HTR-8/SVneo (cell line): ENCODE measurements at places on chromosomes 7 and 10.

GRCh38 chr10:132229096-132229495 is 42.3 kb downstream of the DPYSL4 start:
- no peak for DNase-seq

DNA sequence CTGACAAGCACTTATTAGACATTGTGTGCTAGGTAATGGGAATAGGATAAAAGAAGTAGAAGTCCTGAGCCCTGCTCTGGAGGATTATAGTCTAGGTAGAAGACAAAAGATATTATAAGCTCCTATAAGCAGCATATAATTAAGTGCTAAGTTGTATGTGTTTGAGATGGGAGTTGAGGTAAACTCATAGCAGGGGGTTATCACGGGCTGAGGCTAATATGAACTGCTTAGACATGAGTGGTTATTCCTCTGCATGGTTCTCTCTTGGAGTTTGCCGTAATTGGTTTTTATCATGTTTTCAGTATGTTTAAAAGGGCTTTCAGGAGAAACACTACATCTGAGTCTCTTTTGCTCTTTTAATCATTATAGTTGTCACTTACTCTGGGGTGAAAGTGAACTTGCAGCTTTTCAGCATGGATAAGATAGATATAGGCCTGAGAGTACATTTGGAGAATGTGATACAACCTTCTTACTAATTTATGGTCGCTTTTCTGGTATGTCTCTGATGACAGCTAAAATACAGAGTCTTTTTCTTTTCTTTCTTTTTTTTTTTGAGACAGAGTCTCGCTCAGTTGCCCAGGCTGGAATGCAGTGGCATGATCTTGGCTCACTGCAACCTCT is 39.0 kb downstream of the SMNDC1 start:
- DNase-seq = no peak

DNA sequence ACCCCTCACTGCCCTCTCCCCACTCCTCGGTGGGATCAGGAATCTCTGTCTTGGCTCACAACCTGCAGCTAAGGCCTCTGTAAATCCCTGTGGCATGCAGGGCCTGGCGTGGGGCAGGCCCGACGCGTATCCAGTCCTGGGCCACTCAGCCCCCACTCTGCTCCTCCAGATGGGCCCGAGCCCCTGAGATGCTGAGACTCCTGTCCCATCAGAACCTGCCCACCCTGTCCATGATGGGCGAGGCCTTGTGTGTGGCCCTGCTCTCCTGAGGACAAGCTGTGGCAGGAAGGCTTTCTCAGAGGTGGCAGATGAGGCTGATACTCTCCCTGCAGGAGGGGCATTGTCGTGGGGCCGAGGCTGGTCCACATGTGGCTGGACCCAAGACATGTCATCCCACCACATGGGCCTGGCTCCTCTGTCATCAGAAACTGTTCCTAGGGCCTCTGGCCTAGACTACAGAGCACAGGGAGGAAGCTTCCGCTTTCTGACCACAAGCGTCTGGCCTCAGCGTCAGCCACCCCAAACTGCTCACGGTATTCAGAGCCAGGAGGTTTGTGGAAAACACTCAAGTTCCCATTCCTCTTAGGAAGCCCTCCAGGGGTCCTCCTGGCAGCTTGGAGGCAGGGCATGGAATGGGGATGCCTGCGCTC is 6.0 kb downstream of the ALOX5 start:
- DNase-seq = no peak

DNA sequence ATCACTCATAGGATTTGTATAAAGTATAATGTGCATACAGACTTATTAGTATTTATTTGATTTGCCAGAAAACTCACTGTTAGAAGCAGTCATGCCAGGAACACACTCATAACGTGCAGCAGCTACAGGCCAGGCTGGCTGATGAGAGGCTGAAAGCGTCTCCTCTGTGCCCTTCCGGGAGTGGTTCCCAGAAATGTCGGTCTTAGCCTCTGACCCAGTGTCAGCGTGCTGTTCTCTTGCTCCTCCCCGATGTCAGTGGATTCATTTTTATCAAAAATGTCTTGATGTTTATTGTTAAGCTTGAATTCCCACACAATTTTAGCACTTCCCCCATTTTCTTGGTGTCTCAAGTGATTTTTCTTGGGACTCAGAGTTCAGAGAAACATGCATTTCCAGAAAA is 33.3 kb upstream of the GARS1 start:
- DNase-seq = no peak

- DNase-seq = no peak
These were observed 184.0 kb downstream of the GRID1 start for GRCh38 chr10:86182595-86182994.

- no peak for DNase-seq
These were observed 6.8 kb upstream of the LRRC4 start for GRCh38 chr7:128037880-128038619.
